ENCODE measurements at places on chromosomes 4 and X. TPM values are rescaled to one million over a fixed set of nuclear protein-coding genes. Genes with fewer than 3 reads are reported as not detected.

Gene SPIN2B
- total RNA-seq: 12.1 TPM

Gene SH3D19
- not detected for total RNA-seq

Gene AMTN
- not detected for total RNA-seq

Gene DIAPH2
- 11.6 TPM for total RNA-seq

Gene PDLIM3
- not detected for total RNA-seq

Gene MAGEA12
- not detected for total RNA-seq

Gene HEPH
- not detected for total RNA-seq

Gene GCNA
- 4.3 TPM for total RNA-seq

Gene EXOC1
- 18.3 TPM for total RNA-seq

Gene DRD5
- not detected for total RNA-seq

Gene ASB12
- not detected for total RNA-seq

Gene SOD3
- total RNA-seq: not detected

Gene NSUN7
- total RNA-seq: 0.23 TPM

Gene NR0B1
- not detected for total RNA-seq

Gene CT55
- not detected for total RNA-seq

Gene MAGEB3
- not detected for total RNA-seq

Gene CWH43
- not detected for total RNA-seq

Gene KCTD8
- not detected for total RNA-seq

DNA sequence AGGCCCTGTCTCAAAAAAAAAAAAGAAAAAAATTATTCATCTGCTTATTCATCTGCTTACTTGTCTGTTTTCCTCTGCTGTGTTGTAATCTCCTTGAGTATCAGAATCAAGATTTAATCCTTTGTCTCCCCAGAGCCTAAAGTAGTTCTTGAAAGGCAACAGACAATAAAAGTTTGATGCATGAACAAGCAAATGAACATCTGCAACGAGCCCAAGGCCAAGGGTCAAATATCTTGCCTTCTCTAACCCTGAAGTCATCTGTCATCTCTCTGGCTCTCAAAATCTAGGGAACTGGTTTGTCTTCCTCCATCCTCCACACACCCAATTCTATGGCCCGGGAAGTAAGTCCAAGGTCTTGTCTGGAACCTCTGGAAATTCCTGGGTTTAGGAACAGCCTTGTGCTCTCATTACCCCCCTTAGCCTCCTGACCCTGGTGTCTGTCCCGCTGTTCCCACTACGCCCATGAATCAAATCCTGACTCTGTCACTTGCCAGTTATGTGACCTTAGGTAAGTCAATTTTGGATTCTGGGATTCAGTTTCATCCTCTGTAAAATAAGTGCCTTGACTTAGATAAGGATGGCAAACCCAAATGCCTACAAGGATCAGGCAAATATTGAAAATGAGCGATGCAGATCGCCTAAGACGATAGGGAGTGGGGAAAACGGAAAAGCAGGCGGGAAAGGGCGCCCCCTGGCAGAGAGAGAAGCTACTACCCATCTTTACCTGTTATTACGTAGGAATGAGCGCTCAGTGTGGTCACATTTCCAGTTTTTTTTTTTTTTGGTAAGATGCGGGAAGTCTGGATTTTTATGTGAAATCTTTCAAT is 102.7 kb upstream of the DHX15 start:
- H3K4me1 ChIP-seq: no peaks in the 10 kb centered on the region
- no peak overlapping the region for H3K27ac ChIP-seq
- no peak overlapping the region for H3K4me3 ChIP-seq
- no peak for DNase-seq
- no peaks in the 10 kb centered on the region for H3K36me3 ChIP-seq
- peaks cover 5% of the 10 kb centered on the region for H3K27me3 ChIP-seq

DNA sequence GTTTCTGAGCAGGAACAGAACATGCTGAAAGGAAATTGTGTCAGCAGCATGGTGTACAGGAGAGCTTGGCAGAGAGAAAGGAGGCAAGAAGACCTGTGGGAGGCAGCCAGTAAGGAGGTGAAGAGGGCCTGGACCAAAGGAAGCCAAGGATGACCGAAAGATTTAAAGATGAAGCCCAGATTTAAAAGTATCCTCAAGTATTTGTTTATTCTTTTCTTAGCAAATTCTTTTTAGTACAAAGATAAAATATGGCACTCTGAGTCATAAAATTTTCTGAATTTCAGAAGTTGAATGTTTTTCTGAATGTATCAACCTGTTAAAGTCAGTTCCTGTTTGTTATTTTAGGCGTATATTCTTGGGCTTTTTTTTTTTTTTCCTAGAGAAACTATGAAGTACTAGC is 3.5 kb downstream of the PKD2 start:
- peaks cover 5% of the 10 kb centered on the region for H3K36me3 ChIP-seq
- no peak overlapping the region for H3K27ac ChIP-seq
- DNase-seq: no peak
- H3K4me1 ChIP-seq: peaks cover 54% of the 10 kb centered on the region
- no peak overlapping the region for H3K4me3 ChIP-seq

DNA sequence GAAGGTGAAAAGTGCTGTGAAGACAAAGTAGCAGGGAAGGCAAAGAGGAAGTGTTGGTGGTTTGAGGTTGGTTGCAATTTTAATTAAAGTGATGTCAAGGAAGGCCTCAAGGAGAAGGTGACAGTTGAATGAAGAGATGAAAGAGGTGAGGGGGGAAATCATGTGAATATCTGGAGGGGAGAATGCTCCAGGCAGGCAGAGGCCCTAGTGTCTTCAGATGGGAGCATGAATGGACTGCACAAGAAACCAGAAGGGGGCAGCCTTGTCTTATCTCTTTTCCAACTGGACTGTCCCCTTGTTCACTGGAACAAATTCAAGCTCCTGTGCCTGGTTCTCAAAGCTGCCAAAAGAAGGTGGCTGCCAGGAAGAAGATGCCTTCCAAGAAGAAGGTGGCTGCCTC is 68.4 kb downstream of the MAOB start:
- no peaks in the 10 kb centered on the region for H3K36me3 ChIP-seq
- no peak for DNase-seq

DNA sequence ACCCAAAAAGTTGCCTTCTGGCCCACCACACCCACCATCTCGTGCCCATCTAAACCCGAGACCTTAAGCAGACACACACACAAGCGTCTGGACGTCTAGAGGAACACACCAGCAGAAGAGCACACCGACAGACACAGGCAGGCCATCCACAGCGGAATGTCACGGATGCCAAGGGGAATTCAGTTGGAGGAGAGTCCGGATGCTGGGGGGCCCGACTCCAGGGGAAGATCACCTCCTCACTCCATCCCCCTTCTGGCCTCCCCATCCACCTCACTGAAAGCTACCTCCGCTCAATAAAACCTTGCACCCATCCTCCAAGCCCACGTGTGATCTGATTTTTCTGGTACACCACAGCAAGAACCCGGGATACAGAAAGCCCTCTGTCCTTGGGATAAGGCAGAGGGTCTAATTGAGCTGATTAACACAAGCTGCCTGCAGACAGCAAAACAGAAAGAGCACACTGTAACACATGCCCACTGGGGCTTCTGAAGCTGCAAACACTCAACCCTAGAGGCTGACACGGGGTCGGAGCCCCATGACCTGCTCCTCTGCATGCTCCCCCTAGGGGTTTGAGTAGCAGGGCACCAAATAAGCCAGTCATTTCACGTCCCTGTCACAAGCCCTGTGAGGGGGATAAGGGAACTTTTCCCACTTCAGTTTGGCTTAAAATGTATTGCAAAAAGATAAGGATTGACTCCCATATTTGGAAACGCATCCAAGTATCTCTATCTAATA is 339.6 kb upstream of the PCDH10 start:
- H3K36me3 ChIP-seq: no peaks in the 10 kb centered on the region
- H3K4me3 ChIP-seq: no peak overlapping the region
- H3K27ac ChIP-seq: no peak overlapping the region
- no peaks in the 10 kb centered on the region for H3K27me3 ChIP-seq

DNA sequence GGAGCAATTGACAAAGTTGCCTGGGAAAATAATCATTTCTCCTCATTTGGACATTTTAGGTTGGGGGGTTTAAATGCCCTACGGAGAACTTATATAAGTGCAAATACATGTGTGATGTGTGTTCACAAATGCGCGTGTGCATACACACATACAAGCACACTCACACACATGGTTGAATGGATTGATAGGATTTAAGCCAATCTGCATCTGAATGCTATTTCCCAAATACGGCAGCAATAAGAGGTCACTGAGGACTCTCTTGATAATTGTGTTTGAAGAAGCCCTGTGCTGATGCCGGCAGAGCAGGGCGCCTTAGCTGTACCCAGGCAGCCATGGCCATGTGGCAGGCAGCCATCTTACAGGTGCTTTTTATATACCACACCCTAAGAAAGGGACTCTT is 165.3 kb upstream of the LEF1 start:
- H3K4me1 ChIP-seq: peaks cover 4% of the 10 kb centered on the region
- H3K27me3 ChIP-seq: peaks cover 13% of the 10 kb centered on the region
- no peak overlapping the region for H3K27ac ChIP-seq
- no peak for DNase-seq

GRCh38 chr4:6594826-6595355 is 19.9 kb downstream of the MAN2B2 start:
- peaks cover 9% of the 10 kb centered on the region for H3K36me3 ChIP-seq
- H3K4me3 ChIP-seq: no peak overlapping the region
- H3K27me3 ChIP-seq: no peaks in the 10 kb centered on the region
- no peak for DNase-seq

DNA sequence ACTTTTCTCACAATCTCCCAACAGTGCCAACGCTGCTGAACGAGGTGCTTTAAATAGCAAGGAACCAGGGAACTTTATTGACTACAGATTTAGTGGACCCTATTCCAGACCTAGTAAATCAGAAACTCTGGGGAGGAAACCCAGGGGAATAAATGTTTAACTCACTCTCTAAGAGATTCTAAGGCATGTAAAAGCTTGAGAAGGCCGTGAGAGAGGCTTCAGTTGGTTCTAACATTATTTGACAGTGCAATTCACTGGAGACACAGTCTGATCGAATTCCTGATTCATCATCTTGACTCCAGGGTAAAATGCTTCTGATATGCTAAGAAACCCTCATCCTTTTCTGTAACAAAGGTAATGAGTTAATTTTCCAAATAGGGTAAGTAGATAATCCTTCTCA is 494.4 kb downstream of the KCNIP4 start:
- H3K27ac ChIP-seq: no peak overlapping the region
- no peak overlapping the region for H3K4me3 ChIP-seq
- no peaks in the 10 kb centered on the region for H3K27me3 ChIP-seq
- no peaks in the 10 kb centered on the region for H3K36me3 ChIP-seq
- DNase-seq: no peak

DNA sequence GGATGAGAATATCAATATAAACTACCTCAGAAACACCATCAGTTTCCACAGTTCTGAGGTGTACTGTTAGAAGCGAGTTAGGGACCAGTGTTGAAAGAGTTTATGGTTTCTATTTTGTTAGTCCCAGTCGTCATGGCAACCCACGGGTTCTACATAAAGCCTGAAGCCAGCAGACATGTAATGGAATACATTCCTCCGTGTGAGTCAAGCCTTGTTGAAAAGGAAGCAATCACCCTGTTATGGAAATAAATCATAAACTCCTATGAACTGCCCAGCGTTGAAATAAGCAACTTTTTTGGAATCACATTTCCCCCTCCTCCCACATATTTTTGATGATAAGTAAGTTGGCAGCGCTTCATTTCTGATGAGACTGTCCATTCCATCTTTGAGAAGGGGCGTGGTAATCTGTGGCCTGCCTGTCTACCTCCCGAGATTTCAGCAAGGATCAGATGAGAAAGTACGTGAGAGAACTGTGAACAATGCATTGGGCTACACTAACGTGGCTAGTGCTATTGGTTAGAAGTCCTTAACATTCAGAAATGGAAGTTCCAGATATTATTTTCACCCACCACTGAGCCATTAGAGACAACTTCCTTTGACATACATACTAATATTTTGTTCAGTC is 40.4 kb upstream of the PDHA1 start:
- no peaks in the 10 kb centered on the region for H3K27me3 ChIP-seq
- no peak overlapping the region for H3K4me3 ChIP-seq
- H3K27ac ChIP-seq: no peak overlapping the region
- H3K36me3 ChIP-seq: no peaks in the 10 kb centered on the region
- no peak for DNase-seq

DNA sequence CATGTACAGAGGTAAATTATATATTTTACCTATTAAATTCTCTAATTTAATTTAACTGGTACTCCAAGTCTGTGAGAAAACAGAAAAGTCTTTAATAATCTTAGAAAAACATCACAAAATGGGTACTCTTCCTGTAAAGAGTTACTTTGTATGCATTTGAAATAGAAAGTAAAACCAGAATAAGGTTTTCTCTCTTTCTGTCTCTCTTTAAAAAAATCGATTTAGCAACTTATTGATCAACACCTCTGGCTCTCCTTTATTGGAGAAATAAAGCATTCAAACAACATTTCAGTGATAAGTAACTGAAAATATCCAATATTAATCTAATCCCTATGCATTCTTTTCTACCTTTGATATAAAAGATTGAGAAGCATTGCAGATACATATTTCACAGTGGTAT is 27.4 kb downstream of the ATOH1 start:
- H3K36me3 ChIP-seq: no peaks in the 10 kb centered on the region
- no peak for DNase-seq
- H3K27me3 ChIP-seq: no peaks in the 10 kb centered on the region
- H3K4me1 ChIP-seq: no peaks in the 10 kb centered on the region
- no peak overlapping the region for H3K27ac ChIP-seq
- H3K4me3 ChIP-seq: no peak overlapping the region

- H3K4me3 ChIP-seq: no peak overlapping the region
- no peak for DNase-seq
- H3K27ac ChIP-seq: no peak overlapping the region
- H3K27me3 ChIP-seq: peaks cover 9% of the 10 kb centered on the region
- no peaks in the 10 kb centered on the region for H3K36me3 ChIP-seq
These were observed 111.6 kb downstream of the BTC start for GRCh38 chr4:74682567-74683359.

GRCh38 chrX:48626401-48627298 is 29.4 kb downstream of the WDR13 start:
- no peaks in the 10 kb centered on the region for H3K27me3 ChIP-seq
- no peaks in the 10 kb centered on the region for H3K36me3 ChIP-seq
- H3K4me1 ChIP-seq: no peaks in the 10 kb centered on the region

DNA sequence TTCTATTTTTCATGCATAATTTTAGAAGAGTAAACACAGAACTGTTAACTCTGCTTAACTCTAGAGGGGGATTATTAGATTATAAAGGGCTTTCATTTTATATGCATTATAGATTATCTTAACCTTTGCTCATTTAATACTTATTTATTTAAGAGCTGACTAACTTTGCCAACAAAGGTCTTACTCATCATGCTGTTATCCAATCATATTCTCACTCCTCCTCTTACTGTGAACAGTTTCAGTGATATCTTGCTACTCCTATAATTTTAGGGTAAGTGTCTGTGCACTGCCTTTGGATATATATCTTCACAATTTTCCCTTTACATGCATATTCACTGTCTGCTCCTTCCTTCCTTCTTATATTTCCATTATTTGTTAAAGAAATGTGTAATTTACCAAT is 1814.9 kb downstream of the STIM2 start:
- H3K4me1 ChIP-seq: no peaks in the 10 kb centered on the region
- no peaks in the 10 kb centered on the region for H3K36me3 ChIP-seq
- no peak overlapping the region for H3K27ac ChIP-seq
- no peak for DNase-seq
